ENCODE measurements at places on chromosomes 2 and 18. TPM values are rescaled to one million over a fixed set of nuclear protein-coding genes. Genes with fewer than 3 reads are reported as not detected.

Gene TUBA3E
- not detected for total RNA-seq

- DNase-seq, result no peak
These were observed 63.5 kb upstream of the AGPS start for GRCh38 chr2:177329064-177329463.

Gene ZAP70
- 283 TPM for total RNA-seq

Gene ELOA2
- total RNA-seq, result not detected

- no peak for DNase-seq
These were observed 500.2 kb downstream of the XIRP2 start for GRCh38 chr2:167388497-167388896.

- DNase-seq, result peak; percentile 49
These were observed at the start of gene TMEM237 for GRCh38 chr2:201643216-201643890. TSS of gene TMEM237 (minus strand) at chr2:201643503. CDS start at chr2:201643400, 103 bp downstream.

GRCh38 chr2:78592491-78592890 is 433.0 kb upstream of the REG3G start:
- DNase-seq, result no peak

GRCh38 chr18:60668583-60668982 is 296.0 kb upstream of the MC4R start:
- no peak for DNase-seq

GRCh38 chr18:62586151-62586774 is 63.4 kb downstream of the ZCCHC2 start:
- peak; percentile 79 for DNase-seq

DNA sequence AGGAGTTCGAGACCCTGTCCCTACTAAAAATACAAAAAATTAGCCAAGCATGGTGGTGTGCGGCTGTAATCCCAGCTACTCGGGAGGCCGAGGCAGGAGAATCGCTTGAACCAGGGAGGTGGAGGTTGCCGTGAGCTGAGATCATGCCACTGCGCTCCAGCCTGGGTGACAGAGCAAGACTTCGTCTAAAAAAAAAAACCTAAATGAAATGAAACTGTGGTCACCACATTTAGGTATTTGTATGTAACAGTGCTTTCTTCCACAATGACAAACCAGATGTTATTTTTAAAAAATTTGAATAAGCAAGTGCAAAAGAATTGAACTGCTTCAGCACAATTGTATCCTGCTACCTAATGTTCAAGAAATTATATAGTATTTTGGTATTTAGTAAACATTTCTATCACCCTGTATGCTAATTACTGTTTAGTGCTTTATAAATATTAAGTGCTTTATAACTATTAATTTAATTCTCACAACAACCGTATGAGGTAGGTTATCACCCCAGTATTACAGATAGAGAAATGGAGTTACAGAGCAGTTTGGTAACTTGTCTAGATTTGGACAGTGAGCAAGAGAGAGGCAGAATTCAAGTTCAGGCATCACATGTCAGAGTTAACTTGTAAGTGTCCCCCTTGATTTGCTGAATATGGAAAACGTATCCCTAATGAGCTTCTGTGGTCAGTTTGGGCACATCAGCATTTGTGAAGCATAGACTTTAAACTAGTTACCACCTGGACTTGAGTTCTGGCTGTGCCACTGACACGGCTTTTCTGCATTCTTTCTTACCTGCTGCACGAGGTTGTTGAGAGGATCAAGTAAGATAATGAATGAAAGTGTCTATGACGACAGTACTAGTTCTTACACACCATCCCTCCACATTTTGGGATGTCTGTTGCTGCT is 14.4 kb downstream of the PHLPP1 start:
- no peak for DNase-seq

Gene DAPL1
- total RNA-seq, result not detected

Gene RGPD5
- 20.3 TPM for total RNA-seq

DNA sequence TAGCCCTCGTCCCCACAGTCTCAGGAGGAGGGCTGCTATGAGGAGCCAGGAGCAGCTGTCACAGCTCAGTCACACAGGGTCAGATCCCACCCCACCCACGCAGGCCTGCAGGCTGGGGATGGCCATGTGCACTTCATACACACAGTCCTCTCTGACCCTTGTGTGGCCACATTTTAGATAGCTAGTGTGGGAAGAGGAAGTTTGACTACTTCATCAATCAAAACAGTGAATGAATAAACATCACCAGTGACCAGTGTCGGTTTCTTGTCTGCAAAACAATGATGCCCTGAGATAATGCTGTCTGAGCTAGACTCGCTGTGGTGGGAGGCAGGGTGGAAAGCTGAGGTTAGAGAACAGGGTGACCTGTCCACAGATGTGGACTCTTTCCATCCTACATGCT is 107.1 kb downstream of the PIEZO2 start:
- DNase-seq, result no peak

Gene TNFRSF11A
- total RNA-seq, result 26.0 TPM

- no peak for DNase-seq
These were observed 396.3 kb downstream of the RIT2 start for GRCh38 chr18:42719221-42719620.

- DNase-seq, result no peak
These were observed 25.4 kb upstream of the CNTNAP5 start for GRCh38 chr2:123999681-124000080.

Gene UGT1A6
- not detected for total RNA-seq

Gene MC2R
- total RNA-seq, result not detected

Gene SGO2
- total RNA-seq, result 45.3 TPM

Gene ALPG
- not detected for total RNA-seq

GRCh38 chr2:144745424-144745823 is 225.5 kb upstream of the ZEB2 start:
- no peak for DNase-seq

DNA sequence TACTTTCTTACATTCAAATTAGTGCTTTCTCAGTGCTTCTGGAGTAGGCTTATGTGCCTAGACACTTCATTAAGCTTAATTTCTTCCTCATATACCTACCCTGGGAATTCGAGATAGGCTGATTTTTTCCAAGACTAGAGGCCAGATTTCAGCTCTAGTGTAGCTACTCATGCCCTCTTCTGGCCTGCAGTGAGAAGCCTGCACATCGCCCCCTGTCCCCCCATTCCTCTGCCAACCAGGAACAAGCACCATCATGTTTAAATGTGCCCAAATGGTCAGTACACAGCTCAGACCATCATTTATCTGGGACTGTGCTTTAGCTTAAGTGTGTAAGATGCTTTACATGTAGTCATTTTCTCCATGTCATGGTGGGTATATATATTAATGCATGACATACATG is 1218.8 kb upstream of the LRRTM1 start:
- no peak for DNase-seq

DNA sequence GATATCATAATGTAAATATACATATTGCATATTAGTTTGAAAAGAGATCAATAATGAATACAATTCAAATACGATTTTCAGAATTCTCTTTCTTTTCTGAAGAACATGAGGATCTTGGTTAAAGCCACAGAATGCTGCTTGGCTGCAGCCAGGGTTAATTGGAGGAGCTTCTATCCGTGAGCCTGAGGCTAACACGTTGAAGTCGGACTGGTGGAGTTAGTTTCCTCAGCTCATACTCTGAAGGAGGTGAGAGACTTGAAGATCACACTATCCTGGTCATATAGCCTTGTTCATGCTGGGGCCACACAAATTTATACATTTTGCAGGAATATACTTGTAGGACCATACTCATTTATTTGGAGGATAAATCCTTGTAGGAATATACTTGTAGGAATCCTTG is 335.8 kb downstream of the TRIB2 start:
- DNase-seq, result no peak

- DNase-seq, result peak; percentile 64
These were observed 3.7 kb upstream of the PCBP1 start for GRCh38 chr2:70083344-70084156.

GRCh38 chr18:40851014-40851429 is 1104.0 kb upstream of the PIK3C3 start:
- DNase-seq, result no peak

Gene PROC
- total RNA-seq, result not detected

Gene SH3RF3
- 0.23 TPM for total RNA-seq

- no peak for DNase-seq
These were observed 304.0 kb upstream of the REG3G start for GRCh38 chr2:78721355-78722033.

Gene SULT6B1
- not detected for total RNA-seq

Gene ANKRD30BL
- total RNA-seq, result not detected

DNA sequence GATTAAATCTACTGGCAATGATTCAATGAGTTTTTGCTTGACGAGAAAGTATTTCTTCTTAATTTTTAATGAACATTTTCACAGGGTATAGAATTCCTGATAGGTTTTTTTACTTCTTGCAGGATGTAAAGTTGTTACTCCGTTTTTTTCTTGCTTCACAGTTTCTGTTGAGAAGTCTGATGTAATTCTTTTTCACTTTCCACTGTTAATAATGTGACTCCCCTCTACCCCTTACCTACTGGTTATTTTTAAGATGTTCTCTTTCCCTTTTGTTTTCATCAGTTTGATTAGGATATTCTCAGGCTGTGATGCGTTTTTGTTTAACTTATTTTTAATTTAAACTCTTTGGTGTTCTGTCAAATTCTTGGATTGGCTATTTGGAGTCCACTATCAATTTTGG is 933.9 kb upstream of the PIK3C3 start:
- no peak for DNase-seq

GRCh38 chr2:207746131-207746530 is 23.6 kb downstream of the FZD5 start:
- DNase-seq, result peak; percentile 45

- no peak for DNase-seq
These were observed 52.7 kb downstream of the HAUS1 start for GRCh38 chr18:46156843-46157242.

Gene MYL12A
- total RNA-seq, result 1,118 TPM

DNA sequence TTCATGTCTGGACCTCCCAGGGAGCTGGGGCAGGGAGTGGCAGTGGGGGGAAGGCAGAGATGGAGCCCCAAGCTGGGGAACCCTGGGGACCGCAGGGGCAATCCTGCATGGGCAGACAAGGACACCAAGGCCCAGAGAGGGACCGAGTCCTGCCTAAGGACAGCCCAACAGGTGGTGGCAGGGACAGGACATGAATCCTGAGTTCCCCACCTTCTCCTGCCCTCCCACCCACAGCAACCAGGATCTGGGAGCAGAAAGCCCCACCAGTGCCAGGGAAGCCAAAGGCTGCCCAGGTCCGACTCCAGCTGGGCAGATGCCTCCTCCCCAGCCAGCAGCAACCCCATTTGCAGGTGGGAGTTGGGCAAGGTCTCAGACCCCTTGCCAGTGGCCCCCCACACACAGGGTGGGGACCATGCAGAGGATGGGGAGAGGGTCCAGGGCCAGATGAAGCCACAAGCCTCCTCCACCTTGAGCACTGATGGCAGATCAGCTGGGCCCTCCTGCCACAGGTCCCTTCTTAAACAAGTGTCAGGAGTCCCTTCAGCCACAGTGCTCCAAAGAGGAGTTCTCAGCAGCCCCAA is 6.3 kb downstream of the ADRA2B start:
- no peak for DNase-seq
